ENCODE measurements at places on chromosomes 13 and 19.

DNA sequence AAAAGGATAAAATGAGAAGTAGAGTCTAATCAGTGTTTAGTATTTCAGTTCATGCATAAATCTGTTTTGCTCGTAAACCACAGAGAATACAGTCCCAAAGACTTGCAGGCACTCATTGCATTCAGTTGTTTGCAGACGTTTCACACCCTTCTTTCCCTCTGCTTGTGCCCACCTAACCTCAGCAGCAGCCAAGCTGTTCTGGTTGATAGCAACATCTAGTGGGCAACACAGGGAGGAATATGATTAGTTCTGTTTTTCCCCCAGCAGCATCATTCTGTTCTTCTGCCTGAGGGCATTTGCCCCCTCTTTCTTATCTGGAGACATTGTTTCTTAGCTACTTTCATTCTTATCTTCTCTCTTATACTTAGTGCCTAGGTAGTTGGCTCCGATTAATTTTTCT is 135.6 kb downstream of the PAN3 start:
- no peak for DNase-seq

DNA sequence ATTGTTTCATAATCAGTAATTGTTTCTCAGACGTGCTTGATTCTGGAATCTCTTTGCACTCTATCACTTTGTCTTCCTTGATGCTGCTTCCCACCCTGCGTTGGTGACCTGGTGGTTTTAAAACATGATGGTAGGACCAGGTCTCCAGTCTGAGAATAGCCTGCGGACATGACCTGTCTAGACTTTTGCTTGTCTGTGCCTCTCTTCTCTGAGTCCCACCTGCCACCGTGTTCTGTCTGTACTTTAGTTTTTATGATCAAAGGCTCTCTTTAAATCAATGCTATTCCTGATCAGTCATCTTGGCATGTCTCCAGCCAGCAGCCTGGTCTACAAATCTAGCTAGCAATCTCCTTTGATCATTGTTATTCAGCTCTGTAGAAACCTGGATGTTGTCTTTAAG is 933.9 kb downstream of the DIAPH3 start:
- DNase-seq: no peak

DNA sequence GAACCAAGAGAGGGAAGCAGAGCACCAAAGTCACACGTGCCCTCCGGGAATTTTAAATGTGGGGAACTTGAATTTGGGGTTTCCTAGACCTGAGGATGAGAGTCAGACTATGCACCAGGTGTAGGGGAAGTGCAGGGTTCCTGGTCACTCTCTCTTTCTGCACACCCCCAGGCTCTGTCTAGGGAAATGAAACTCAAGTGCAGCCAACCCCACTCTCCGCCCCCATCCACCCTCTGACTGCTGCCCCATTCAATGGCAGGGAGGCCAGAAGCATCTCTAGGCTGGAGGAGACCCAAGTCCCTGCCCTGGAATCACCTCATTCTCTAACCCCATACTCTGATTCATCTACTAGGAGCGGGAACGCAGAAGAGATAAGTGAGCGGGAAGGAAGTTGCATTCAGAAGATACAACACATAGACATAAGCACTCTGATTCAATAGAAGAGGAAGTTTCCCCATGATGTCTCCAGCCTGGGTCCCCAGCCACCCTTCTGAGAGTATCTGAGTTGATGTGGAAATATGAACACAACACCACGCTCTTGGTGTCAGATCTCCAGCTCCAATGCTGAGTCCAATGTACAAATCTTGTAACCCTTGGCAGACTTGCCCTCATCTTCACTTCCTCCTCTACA is 4.7 kb upstream of the SIGLEC14 start:
- DNase-seq: no peak

DNA sequence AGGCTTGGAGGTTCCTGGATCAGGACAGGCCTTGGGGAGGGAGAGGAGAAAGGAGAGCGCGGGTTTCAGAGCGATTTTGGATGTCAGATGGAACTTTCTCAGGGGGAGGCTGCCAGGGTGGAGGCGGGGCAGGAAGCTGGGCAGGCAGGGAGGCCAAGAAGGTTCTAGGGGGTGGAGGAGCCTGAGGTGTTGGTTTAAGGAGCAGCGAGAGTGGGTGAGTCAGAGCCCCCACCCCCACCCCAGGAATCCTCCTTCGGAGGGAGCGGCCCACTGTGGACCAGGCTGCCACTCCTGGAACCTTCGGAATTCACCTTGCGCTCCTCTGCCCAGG is 15.9 kb upstream of the NOP53 start:
- DNase-seq: no peak

- DNase-seq: no peak
These were observed 3.1 kb downstream of the KISS1R start for GRCh38 chr19:920051-920864.

DNA sequence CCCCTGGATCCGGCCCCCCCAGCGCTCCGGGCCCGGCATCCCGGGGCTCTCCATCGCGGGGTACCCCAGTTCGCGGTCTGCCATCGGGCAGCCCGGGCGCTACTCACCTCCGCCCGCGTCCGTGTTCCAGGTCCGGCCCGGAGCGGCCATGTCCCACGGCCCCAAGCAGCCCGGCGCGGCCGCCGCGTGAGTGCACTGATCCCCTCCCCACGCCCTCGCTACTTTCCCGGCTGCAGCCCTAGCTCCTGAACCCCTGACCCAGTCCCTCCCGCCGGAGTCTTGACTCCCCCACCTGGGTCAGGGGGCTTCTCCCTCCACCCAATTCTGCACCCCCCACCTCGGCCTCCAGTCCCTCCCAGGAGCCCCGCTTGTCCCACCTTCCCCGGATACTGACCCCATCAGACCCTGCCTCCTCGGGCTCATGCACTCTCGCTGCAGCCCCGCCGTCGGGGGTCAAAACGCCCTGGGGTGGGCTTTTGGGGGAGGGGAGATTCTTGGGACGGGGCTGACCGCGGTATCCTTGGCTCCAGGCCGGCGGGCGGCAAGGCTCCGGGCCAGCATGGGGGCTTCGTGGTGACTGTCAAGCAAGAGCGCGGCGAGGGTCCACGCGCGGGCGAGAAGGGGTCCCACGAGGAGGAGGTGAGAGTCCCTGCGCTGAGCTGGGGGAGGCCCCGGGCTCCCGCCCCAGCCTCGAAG is 566 bp downstream of the HMG20B start:
- no peak for DNase-seq

GRCh38 chr13:110185696-110186095 is 121.3 kb downstream of the COL4A1 start:
- no peak for DNase-seq

GRCh38 chr19:56125806-56126590 is 4.9 kb upstream of the ZNF787 start:
- no peak for DNase-seq

GRCh38 chr13:50080203-50080910 is 65.1 kb downstream of the KCNRG start:
- DNase-seq: no peak

GRCh38 chr13:95763601-95764000 is 86.7 kb downstream of the DNAJC3 start:
- no peak for DNase-seq

GRCh38 chr19:42066075-42066754 is 3.8 kb downstream of the GRIK5 start:
- no peak for DNase-seq

All from cerebellar nuclear complex (tissue), 1 donor.